ENCODE measurements at places on chromosomes 11 and 22.
A peak's percentile ranks its signal among the peaks of the same experiment; 100 is the strongest.

- no peak for DNase-seq
These were observed 389.2 kb downstream of the JRKL start for GRCh38 chr11:96779030-96779429.

- no peak for DNase-seq
These were observed 18.3 kb downstream of the ADORA2A start for GRCh38 chr22:24445481-24446259.

DNA sequence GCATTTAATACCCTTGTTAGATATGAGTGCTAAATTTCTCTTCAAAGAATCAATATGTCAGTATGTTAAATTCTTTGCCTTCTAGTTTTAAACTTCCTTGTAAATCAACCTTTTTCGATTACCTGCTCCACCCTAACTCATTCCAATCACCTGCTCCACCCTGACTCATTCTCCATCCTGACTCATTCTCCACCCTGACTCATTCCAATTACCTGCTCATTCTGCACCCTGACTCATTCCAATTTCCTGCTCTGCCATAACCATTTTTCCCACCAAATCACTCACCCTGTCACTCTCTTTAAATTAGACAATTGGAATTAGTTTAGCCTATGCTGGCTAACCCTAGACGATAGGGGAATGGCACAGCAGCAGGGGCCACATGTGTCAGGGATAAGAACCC is 519.5 kb upstream of the LRRC4C start:
- no peak for DNase-seq

- no peak for DNase-seq
These were observed 77.9 kb downstream of the XRRA1 start for GRCh38 chr11:74871037-74871436.

DNA sequence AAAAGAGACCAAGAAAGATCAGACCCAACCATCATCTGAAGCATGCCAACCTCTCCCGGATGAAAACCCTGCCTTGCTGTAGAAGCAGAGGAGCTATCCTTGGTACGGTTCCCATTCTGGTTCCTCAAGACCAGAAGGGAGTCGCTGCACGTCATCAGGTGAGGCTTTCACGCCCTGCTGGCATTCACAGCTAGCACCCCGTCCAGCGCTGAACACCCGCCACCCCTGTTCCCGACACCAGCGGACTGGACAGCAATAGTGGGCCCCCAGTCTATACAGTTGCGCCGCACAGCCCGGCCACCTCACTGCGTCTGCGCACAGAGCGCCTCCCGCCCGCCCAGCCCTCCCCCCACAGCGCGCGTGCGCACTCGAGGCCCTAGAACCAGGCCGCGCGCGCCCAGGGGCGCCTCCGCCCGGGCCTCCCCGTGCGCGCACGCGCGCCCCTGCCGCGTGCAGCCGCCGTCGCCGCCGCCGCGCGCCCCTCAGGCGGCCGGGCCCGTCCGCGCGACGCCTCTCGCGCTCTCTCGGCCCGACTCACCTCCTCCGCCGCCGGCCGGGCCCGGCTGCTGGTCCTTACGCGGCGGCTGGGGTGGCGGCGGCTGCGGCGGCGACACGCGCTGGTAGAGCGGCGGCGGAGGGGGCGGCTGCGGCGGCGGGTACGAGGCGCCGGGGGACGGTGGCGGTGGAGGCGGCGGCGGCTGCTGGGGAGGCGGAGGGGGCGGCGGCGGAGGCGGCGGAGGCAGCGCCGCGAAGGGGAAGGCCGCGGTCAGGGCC is 706 bp downstream of the SF1 start:
- DNase-seq: peak; percentile 63

GRCh38 chr11:125990244-125990643 is 44.4 kb downstream of the VSIG10L2 start:
- DNase-seq: no peak

- no peak for DNase-seq
These were observed 15.8 kb upstream of the NUP160 start for GRCh38 chr11:47863898-47864430.

- no peak for DNase-seq
These were observed 621.5 kb upstream of the B3GAT1 start for GRCh38 chr11:135033540-135033939.

GRCh38 chr11:12237381-12237784 is 127.0 kb downstream of the MICAL2 start:
- DNase-seq: no peak

DNA sequence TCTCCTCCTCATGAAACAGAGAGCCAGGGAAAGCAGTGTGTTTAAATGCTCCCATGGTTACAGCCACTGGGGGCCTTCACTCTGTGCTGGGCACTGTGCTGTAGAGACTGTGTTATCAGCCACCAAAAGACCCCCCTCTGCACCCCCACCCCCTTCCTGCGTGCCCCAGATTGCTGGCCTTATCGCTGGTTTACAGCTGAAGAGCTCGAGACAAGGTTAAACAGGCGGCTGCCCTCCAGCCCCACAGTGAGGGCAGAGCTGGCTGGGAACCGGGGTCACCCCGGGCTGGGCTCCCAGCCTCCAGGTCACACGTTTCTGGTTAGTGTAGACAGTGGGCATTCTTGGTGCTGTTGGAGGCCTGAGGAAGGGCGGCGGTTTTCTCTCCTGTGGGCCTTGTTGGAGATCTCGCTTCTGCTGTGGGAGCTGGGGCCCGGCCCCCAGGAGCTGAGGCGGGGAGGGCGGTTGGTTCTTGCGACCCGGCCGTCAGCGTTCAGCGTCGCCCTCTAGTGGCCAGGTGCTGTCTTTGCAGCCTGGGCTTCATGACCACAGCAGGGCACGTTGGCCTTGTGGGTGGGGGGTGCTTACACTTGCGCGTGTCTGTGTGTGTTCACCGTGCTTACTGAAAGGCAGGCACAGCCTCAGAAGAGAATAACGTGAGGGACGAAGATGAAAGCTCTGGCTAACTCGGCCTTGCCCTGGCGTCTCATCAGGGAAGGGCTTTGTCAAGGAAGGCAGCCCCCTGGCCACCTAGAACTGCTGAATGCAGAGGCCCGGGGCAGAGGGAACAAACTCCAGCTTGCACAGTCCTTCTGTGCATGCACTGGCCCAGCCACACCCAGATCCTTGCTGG is 40.8 kb downstream of the TBC1D22A start:
- DNase-seq: peak; percentile 57

DNA sequence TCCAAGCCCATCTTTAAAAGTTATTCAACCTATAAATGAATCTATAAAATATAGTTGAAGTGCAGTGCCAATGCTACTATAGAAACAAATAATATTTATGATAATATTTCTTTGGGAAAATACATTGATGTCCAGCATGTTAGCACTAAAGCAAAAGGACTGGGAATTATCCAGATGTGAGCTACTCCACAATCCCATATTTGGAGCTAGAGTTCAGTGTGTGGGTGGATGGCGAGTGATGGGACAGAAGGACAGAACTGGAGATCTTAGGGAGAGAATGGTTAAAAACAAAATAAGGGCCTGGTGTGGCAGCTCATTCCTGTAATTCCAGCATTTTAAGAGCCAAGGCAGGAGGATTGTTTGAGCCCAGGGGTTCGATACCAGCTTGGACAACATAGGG is 216.8 kb downstream of the TMEM135 start:
- DNase-seq: no peak

DNA sequence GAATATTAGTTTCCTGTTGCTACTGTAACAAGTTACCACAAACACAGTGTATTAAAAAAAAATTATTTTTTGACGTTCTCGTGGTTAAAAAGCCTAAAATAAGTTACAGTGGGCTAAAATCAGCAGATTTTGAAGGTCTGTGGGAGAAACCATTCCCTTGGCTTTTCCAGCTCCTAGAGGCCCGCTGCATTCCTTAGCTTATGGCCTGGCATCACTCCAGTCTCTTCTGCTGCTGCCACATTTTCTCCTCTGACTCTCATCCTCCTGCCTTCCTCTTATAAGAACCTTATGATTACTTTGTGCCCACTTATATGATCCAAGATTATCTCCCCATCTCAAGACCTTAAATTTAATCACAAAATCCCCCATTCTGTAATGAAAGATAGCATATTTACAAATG is 392.7 kb downstream of the GUCY1A2 start:
- DNase-seq: no peak

DNA sequence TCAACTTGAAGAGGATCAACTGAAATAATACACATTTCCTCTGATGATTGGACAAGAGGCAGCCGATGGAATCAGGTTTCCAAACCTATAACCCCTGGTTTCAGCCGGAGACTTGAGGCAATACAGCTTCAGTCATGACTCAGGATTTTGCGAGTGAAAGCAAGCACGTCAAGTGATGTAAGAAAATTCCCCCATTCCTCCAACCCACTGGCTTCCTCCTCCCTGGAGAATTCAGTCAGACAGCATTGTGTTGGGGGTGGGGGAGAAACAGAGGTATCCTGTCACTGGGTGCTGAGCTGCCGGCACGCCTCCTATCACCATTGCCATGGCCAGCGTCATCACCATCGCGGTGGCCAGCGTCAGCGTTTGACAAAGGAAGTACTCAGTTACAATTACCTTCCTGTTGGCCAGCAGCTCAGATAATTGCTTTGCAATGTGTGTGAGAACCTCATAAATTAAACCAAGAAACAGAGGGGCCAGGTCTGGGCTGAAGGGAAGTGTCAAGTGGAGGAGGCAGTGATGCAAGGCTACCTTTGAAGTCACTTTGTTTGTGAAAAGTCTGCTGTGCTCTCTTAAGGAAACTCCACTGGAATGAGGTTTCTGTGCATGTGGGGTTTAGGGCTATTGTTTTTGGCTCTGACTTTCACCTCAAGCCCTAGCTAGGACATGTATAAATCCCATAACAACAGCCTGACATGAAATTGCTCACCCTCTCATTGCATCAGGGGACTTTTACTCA is 50.2 kb downstream of the LIF start:
- DNase-seq: peak; percentile 31

GRCh38 chr22:26579331-26579886 is 10.5 kb downstream of the TPST2 start:
- no peak for DNase-seq

- DNase-seq: no peak
These were observed 12.8 kb downstream of the CAPRIN1 start for GRCh38 chr11:34064291-34064690.

GRCh38 chr11:1889941-1890855 is 1.5 kb downstream of the PRR33 start:
- no peak for DNase-seq

- DNase-seq: no peak
These were observed 59.0 kb upstream of the KCNQ1OT1 start for GRCh38 chr11:2758751-2759150.

GRCh38 chr11:102448869-102449224 is 3.7 kb downstream of the TMEM123 start:
- no peak for DNase-seq

DNA sequence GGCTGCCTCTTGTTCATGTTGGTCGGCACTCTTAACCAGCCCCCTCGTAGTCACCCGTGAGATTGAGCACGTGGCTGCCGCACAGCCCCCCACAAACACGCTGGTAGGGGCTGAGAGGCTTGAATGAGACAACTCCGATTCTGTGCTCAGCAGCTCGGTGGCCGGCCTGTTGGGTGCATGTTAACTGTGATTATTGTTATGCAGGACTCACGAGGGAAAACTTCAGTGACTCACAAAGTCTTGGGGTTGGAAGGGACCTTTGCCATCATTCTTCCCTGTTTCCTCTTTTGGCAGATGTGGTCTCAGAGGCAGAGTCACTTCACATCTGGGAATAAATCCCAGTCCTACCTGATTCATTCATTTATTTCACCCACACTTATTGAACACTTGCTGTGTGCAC is 75.2 kb downstream of the ADAMTS15 start:
- no peak for DNase-seq

- DNase-seq: no peak
These were observed 2.7 kb upstream of the PPARA start for GRCh38 chr22:46147471-46148267.

- no peak for DNase-seq
These were observed 41.5 kb upstream of the TP53I11 start for GRCh38 chr11:44992181-44992582.

DNA sequence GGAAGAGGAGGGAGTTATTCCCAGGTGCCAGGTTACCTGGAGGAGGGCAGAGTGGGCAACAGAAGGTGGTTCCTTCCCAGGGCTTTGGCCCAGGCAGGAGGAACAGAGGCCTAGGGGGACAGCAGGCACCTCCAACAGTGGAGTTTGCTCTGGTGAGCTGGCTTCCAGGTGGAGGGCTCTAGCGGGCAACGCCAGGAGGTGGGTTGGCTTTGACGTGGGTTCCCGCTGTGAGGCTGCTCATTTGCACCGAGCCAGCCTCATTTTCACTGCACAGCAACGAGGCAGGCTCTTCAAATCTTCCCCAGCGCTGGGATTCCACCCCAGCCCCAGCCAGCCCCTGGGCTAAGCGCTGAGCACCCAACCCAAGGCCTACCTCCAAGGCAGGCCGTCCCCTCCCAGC is 8.1 kb downstream of the IGSF9B start:
- no peak for DNase-seq

DNA sequence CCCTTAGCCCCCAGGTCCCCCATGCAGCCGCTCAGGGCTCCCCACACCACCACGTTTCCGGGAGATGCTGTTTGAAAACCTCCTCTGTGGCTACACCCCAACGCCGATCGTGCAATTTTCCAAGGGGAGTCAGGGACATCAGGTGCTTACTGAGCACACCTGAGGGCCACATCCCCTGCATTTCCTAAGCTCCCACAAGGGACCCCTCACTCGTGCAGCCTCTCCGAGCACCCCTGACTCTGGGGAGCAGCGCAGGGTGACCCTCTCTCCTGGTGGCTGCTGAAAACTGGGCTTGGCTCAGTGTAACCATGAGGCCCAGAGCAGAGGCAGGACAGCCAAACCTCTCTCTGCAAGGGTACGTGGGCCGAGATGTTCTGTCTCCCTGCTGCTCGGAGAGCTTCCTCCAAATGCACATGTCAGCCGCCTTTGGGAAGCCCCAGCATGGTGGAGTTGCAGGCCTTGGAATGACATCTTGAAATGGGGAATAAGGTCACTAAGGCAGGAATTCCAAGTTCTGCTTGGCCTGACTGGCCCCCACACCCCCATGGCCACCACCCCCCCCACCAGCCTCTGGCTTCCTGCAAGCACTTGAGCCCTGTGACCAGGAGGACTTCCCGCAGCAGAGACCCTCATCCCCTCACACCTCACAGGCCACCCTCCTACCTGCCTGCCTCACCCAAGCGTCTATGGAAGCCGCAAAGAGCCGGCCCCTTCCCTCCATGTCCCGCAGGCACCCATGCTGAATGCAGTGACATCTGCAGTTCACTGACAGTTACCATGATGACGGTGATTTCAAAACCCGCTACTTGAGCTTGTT is 257.4 kb downstream of the BRD1 start:
- DNase-seq: no peak

DNA sequence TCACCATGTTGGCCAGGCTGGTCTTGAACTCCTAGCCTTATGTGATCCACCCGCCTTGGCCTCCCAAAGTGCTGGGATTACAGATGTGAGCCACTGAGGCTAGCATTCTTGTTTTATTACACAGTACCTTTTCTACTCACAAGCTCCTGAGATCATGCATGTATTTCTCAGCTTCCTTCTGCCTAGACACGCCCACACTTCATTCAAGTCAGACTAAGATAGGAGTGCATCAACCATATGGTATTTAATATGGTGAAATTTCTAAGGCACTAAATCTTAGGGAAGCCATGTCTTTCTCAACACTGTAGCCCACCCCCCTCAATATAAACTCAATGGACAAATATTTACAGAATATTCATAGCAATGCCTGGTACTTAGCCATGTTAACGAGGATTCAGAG is 62.1 kb downstream of the SLC25A17 start:
- no peak for DNase-seq

- peak; percentile 2 for DNase-seq
These were observed 216.3 kb upstream of the SYN3 start for GRCh38 chr22:33274214-33275072.

GRCh38 chr22:47400701-47401591 is 638.5 kb downstream of the TBC1D22A start:
- no peak for DNase-seq

Measured in activated CD4-positive, alpha-beta T cell treated with anti-CD3 and anti-CD28 coated beads, Interleukin-2, amount 50 U/mL, for 24 hours (primary cell).